ENCODE measurements at places on chromosomes 3 and 15.

- no peak for DNase-seq
These were observed 65.6 kb downstream of the ITGA11 start for GRCh38 chr15:68366314-68366713.

DNA sequence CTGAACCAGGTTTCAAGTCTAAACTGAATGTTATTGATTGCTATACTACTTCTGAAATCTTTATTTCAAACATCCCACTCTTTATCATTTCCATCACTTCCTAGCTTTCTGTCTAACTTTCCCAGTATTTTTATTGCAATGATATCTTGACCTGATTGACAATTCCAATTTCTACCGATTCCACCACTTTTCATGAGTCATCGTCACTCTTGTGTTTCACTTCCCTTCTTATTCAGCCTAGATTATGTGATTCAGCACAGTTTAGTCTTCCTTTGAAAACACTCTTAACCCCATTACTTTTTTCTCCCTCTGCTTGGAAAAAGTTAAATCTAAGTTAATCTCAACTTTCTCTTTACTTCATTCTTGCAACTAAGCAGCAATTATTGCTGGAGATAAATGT is 62.6 kb downstream of the SLC7A14 start:
- DNase-seq, result no peak

DNA sequence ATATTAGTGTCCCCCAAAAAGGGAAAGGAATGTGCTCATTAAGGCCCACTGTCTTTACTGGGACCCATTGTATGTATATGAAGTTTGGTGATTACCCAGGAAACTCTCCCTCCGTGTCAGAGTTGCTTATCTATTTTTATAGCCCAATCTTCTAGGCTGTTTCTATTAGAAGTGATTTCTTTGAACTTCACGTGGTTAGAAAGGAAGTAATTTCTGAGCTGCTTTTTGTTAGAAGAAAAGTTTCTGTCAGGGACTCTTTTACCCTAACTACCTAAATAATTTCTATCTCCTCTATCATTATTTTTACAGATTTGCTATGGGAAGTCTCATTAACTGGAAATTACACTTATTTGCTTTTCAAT is 17.7 kb upstream of the SENP7 start:
- DNase-seq, result no peak

DNA sequence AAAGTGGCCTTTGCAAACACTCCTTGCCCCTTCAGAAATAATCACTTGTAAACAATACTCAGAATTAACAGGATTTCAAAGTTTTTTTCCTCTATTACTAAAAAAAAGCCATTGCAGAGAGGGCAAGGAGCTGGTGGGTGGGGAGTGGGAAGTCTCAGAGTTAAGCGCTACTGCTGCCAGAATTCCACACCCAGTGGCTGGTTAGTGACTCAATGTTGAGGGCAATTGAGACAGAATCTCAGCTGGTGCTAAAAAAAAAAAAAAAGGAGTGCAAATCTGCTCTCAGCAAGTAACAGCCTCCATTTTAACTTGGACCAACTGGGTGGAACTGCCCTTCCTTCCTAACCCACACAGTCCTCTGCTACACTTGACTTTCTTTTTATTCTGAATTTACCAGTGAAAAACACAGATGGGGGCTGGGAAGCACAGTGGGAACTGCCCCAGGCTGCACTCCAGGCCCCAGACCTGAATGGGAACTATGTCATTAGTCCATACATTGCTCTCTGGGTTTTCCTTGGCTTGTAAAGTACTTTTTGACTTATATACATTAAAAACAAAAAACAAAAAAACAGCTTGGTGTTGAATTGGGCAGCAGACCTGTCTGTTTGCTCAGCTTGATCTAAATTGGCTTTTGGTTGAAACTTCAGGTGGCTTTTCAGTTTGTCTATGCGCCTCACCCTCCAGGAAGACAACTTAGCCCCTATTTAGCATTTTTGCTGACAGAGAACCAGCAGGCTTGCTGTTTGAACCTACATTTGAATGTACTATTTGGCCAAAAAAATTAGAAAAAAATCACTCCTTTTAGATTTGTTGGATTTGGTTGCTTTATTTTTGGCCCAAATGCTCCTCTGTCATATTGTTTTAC is 357.8 kb upstream of the TBL1XR1 start:
- no peak for DNase-seq

DNA sequence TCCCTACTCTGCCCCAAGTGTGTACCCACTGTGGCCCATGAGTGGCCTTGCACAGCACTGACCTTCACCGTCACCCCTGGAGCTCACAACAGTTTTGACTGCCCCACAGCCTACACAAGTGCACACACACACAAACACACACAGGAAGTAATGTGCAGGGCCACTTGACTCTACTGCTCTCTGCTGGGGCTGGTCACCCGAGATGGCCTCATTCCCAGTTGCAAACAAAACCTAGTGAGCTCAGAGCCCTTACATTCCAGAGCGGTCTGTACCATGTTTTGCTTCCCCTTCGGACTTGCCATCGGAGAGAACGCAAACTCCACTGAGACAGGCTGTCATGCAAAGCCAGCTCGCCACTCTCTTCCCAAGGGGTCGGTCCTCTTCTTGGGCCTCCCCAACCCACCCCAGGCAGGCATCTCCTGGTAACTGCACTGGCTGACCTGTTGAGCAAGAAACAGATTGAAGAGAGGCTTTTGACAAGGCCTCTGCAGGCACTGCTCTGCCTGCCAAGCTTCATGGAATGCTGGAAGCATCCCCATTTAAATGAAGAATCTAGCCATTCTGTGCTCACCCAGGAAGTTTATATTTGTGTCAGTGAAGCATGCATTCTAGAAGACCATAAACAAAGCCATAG is 232.0 kb upstream of the IGF1R start:
- no peak for DNase-seq

DNA sequence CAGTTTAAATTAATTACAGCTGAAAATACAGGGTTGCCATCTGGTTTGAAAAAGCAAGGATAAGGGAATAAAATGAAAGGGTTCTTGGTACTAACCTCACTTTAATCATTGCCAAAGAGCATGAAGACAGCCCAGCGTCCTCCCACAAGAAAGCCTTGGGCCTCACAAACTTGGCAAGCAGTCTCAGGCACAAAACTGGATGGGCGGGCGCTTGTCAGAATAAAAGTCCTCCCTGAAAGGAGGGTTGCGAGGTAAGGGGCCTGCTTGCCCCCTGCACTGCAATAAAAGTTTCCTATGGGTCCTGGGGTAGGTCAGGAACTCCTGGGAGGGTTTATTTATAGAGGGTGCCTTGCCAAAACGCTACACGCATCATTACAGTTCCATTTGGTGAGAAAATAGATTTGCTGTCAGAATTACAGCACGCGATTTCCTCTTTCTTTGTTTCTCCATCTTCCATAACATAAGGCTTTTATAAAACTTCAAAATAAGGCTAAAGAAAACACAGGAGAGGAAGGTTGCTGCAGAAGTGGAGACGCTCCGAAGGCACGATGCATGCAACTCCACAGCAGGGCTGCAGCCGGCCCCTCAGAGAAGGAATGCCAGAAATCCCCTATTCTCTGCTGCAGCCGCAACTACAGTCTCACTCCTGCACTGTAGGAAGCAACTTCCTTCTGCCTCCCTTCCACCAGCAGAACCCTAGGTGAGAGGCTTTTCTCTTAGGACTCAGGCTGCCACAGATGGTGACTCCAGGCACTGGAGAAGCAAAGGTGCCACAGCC is 61.3 kb downstream of the VGLL4 start:
- DNase-seq, result no peak

GRCh38 chr15:26518885-26519284 is 254.0 kb downstream of the GABRB3 start:
- no peak for DNase-seq

GRCh38 chr3:177426878-177427495 is 229.7 kb upstream of the TBL1XR1 start:
- peak; percentile 14 for DNase-seq

DNA sequence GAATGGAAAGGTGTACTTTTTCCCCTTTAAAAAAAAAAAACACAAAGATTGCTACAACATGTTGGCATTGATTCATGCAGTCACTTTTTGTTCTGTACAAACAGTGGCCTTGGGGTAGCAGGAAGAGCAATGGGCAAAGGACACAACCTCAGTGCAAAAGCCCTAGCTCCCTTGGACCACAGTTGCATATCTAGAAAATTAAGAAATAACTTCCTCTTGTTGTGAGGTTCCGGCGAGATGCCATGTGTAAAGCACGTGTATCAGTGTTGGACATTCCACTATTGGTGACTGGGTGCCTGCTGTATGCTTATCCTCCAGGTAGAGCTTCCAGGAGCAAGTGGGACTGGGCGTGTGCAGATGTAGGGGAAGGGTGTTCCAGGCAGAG is 164.5 kb downstream of the THSD4 start:
- no peak for DNase-seq

DNA sequence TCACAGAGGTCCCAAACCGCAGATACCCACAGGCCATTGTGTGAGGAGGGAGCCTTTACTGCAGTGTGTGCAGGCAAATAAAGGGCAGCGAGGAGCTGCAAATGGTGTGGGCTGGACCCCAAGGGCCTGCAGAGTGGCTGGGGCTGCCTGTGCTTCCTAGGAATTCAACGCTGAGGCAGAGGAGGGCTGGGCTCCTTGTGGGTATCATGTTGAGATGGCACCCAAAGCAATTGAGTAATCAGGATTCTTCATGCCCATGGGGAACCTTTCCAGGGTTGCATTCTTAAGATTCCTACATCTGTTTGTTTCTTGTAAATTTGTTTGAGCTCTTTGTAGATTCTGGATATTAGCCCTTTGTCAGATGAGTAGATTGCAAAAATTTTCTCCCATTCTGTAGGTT is 85.4 kb upstream of the LIPC start:
- no peak for DNase-seq

GRCh38 chr3:52221563-52222318 is 3.7 kb downstream of the TLR9 start:
- DNase-seq, result no peak

DNA sequence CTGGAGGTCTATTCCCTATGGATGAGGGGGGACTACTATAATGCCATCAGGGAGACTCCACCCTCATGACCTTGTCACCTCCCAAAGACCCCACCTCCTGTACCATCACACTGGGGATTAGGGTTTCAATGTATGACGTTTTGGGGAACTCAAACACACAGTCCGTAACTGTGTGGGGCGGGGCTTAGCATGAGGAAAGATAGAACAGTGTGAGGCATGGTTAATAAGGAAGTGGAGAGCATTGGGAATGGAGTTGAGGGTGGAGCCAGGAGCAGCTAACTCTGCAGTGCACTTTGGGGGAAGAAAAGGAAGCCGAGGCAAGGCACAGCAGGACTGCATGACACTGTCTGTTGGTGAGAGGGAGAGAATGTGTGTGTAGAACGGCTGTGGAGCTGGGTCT is 90.9 kb upstream of the AGBL1 start:
- no peak for DNase-seq

DNA sequence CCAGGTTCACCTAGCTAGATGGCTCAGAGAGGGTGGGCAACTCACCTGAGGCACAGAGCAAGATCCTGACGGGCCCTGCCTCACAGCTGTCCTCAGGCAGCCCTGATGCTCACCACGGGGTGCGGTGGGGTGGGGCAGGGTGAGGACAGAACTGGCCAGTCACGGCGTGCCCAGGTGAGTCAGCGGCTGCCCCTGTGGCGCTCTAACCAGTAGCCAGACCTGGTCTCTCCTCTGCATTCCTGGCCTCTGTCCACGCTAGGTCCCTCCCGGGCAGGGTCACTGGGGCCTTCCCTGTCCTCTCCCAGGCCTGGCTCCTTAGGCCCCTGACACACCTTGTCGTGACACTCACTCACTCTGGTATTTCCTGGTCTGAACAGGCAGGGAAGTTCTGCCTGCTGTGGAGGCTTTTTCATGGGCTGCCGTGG is 901 bp downstream of the ALS2CL start:
- no peak for DNase-seq

DNA sequence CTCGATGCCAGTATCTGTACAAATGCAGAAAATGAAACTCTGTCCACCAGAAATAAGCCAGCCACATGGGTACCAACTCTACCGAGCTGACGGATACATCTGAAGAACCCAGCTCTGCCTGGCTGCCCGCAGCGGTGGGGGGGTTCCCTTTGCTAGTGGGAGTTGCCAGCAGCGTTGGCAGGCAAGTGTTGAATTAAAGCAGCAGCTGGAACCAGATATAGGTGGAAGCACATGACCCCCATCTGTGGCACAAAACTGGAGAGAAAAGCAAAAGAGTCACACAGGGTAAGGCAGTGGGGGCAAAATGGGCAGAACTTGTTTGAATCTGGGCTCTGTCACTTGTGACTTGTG is 17.9 kb downstream of the CRYGS start:
- DNase-seq, result no peak

DNA sequence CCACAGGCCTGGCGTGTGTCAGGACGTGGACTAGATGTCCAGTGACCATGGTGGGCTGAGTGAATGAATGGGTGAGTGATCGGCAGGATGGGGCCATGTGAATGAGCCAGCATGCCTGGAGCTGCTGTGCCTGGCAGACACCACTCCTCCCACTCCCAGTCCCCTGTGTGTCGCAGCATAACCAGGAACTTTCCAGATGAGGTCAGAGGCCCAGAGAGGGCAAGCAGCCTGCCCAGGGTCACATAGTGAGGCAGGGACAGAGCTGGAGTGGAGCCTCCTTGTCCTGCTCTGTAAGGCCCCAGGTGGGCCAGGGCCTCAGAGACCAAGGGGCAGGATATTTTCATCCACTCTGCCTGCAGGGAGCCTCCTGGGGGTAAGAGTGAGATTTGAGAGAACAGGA is 6.4 kb downstream of the IQSEC1 start:
- no peak for DNase-seq

GRCh38 chr3:18558507-18558906 is 133.4 kb upstream of the SATB1 start:
- no peak for DNase-seq
